Kidney (tissue), 22 donors: ENCODE measurements at places on chromosomes 11 and 22. TPM values are rescaled to one million over a fixed set of nuclear protein-coding genes. Genes with fewer than 3 reads are reported as not detected.

DNA sequence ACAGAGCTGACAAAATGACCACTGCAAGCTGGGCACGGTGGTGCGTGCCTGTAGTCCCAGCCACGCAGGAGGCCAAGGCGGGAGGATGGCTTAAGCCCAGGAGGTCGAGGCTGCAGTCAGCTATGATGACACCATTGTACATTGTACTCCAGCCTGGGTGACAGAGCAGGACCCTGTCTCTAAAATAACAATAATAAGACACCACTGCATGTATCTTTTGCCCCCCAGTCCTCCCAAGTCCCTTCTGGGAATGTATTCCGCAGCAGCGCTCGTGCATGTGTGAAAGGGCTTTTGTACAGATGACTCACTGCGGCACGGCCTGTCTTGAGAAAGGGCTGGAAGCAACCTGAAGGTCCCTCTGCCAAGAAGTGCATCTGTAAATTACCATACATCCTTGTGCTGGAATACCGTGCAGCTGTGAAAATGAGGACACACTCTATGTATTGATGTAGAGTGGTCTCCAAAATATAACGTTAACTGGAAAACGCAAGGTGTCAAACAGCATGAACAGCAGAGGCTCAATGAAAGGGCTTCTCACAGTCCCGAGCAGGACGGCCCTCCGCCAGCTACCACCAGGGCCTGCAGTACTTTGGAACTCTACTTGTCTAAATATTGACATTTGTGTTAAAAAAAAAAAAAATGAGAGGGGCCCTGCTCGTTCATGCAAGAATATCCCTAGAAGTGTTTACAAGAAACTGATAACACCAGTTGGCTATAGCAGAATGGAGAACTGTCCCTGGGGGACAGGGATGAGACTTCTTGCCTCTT is 9.0 kb upstream of the CDC42EP2 start:
- no peaks in the 10 kb centered on the region for H3K27me3 ChIP-seq
- H3K4me3 ChIP-seq: no peak overlapping the region
- H3K27ac ChIP-seq: no peak overlapping the region
- DNase-seq: no peak

The CST6 gene
- 5.9 TPM for total RNA-seq

- no peak overlapping the region for H3K4me3 ChIP-seq
- no peaks in the 10 kb centered on the region for H3K36me3 ChIP-seq
- no peaks in the 10 kb centered on the region for H3K27me3 ChIP-seq
- peak overlapping the region; percentile 34 for H3K27ac ChIP-seq
- H3K4me1 ChIP-seq: peaks cover 19% of the 10 kb centered on the region
Observed at GRCh38 chr22:30044369-30044768, 35.9 kb upstream of the HORMAD2 start.

DNA sequence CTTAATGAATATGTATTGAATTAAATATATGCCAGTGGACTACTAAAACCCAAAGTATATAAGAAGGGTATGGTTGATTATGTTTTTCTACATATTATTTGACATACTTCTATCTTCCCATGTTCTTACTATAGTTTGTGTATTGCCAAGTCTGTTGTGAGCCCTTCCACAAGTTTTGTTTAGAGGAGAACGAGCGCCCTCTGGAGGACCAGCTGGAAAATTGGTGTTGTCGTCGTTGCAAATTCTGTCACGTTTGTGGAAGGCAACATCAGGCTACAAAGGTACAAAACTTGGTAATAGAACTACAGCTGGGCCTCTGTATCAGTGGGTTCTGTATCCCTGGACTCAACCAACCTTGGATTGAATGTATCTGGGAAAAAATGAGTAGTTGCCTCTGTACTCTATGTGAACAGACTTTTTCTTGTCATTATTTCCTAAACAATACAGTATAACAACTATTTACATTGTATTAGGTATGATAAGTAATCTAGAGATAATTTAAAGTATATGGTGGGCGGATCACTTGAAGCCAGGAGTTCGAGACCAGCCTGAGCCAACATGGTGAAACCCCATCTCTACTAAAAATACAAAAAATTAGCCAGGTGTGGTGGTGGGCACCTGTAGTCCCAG is 38.7 kb upstream of the TTC36 start:
- H3K27me3 ChIP-seq: no peaks in the 10 kb centered on the region
- H3K36me3 ChIP-seq: peaks cover 41% of the 10 kb centered on the region
- no peak for DNase-seq
- H3K27ac ChIP-seq: no peak overlapping the region
- no peak overlapping the region for H3K4me3 ChIP-seq

DNA sequence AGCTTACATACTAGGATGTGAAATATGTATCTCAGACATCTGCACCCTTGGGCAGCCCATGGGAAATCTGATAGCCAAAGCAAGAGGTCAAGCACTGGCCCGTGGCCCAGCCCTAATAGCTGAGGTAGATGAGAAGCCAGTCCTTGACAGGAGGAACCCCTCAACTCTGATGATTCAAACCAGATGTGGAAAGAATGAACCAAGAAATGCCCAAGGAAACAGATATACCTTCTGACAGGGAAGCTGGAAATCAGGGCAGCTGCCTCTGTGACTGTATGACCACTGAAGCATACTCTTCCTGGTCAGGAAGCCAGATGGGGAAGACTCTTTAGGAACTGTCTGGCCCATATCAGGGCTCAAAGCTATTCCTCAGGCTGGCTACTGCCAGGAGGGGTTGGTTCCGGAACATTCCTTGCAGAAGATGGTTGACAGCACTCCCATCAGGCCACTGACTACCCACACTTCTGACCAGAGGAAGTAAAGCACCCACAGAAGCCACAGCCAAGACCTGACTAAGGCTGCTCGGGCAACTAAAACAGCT is 124.2 kb downstream of the SWAP70 start:
- DNase-seq: peak; percentile 10
- no peak overlapping the region for H3K27ac ChIP-seq
- no peaks in the 10 kb centered on the region for H3K27me3 ChIP-seq
- H3K4me3 ChIP-seq: no peak overlapping the region
- peaks cover 7% of the 10 kb centered on the region for H3K36me3 ChIP-seq

The PCNX3 gene
- total RNA-seq: 44.4 TPM

DNA sequence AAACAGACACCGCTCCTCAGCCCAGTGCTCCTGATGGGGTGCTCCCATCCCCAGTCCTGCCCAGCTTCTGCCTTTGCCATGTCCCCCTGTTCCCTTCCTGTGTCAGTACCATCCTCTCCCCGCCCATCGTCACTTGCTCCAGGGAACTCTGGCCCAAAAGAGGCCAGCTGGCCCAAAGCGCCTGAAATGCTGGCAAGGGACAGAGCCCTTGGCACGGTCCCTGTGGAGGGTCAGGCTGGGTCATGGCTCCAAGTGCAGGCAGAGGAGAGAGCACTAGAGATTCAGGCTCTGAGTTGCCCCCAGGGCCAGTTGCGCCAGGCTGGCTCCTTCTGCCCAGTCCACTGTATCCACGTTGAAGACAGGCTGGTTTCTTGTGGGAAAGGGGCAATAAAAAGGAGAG is 8.4 kb upstream of the HDHD5 start:
- H3K4me3 ChIP-seq: no peak overlapping the region
- no peaks in the 10 kb centered on the region for H3K4me1 ChIP-seq
- H3K27me3 ChIP-seq: no peaks in the 10 kb centered on the region
- H3K27ac ChIP-seq: no peak overlapping the region
- H3K36me3 ChIP-seq: no peaks in the 10 kb centered on the region

DNA sequence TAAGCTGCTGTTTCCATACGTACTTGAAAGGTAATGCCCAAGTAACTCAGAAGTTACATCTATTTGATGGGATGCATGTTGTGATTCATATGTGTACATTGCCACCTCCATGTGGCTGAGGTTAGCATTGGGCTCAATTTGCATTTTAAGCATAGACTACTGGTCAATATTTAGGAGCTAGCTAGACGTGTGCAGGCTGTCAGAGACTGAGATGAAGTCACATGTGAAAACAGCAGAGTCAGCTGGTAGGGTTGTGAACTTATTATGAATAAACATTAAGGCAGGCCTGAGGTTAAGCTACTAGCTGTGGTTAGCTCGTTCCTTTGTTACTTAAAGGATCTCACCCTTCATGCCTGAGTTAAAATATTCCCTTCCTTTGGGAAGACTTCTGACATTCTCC is 114.5 kb upstream of the MTNR1B start:
- DNase-seq: no peak
- no peaks in the 10 kb centered on the region for H3K4me1 ChIP-seq
- no peak overlapping the region for H3K27ac ChIP-seq

DNA sequence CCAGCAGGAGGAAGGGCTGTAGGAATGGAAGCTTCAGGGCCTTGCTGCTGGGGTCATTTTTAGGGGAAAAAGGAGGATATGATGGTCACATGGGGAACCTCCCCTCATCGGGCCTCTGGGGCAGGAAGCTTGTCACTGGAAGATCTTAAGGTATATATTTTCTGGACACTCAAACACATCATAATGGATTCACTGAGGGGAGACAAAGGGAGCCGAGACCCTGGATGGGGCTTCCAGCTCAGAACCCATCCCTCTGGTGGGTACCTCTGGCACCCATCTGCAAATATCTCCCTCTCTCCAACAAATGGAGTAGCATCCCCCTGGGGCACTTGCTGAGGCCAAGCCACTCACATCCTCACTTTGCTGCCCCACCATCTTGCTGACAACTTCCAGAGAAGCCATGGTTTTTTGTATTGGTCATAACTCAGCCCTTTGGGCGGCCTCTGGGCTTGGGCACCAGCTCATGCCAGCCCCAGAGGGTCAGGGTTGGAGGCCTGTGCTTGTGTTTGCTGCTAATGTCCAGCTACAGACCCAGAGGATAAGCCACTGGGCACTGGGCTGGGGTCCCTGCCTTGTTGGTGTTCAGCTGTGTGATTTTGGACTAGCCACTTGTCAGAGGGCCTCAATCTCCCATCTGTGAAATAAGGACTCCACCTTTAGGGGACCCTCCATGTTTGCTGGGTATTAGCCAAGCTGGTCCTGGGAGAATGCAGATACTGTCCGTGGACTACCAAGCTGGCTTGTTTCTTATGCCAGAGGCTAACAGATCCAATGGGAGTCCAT is 14.1 kb downstream of the IL10RA start:
- H3K4me1 ChIP-seq: no peaks in the 10 kb centered on the region
- no peak overlapping the region for H3K4me3 ChIP-seq
- no peak overlapping the region for H3K27ac ChIP-seq
- H3K36me3 ChIP-seq: no peaks in the 10 kb centered on the region

- DNase-seq: no peak
- H3K4me3 ChIP-seq: no peak overlapping the region
- no peaks in the 10 kb centered on the region for H3K36me3 ChIP-seq
- no peak overlapping the region for H3K27ac ChIP-seq
- H3K4me1 ChIP-seq: no peaks in the 10 kb centered on the region
Observed at GRCh38 chr11:33419924-33420323, 162.7 kb downstream of the HIPK3 start.

DNA sequence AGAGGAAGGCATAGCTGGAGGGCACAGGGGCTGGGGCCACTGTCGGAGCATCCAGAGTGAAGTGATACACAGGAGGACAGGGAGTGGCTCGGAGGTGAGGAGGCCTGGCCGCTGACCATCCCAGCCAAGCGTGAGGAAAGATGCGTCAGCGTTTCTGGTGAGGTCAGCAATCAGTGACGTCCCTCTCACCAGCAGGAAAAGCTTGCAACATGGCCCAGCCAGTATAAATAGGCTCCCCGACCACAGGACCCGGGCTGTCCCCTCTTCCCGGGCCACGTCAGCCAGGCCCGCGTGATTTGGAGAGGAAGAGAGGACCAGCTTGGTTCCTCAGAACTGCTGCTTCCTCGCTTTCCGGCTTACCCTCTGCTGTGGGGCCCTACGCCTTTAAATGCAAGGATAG is 4.2 kb upstream of the OSM start:
- H3K4me1 ChIP-seq: no peaks in the 10 kb centered on the region
- H3K4me3 ChIP-seq: no peak overlapping the region
- no peaks in the 10 kb centered on the region for H3K27me3 ChIP-seq

DNA sequence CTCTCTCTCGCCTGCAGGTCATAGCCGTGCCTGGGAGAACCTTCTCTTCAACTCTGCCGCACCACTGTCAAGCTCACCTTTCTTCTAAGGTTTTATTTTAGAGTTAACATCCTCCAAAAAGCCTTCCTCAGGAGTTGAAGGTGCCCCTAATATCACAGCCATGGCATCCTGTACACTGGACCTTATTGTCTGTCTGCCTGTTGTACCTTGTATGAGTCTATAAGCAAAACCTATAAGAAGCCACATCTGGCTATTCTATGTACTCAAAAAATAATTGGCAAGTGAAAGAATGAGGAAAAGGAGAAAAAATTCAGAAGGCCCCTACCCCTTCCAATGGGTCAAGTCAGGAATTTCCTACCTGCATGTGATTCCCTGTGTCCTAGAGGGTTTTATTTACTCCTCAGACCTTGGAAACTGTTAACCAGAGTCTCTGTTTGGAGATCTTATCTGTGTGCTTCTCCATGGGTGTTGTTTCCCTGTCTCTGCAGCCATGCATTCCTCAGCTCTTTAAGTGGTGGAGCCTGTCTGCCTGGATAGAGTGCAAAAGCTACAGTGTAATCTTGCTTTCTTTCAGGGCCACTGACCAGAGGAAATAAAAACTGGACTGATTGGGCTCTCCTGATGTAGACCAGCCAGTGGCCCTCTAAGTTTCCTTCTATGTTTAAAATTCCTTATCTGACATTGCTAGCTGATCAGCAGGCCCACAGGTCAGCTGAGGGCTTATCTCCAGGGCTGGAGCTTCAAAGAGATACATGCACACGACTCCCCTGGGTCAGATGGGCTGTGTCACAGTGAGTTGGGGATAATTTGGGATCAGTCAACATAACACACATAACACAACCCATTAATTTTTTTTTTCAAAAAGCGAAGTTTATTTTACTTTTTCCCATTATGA is 37.6 kb upstream of the TMEM135 start:
- H3K36me3 ChIP-seq: no peaks in the 10 kb centered on the region
- peak; percentile 23 for DNase-seq
- no peaks in the 10 kb centered on the region for H3K4me1 ChIP-seq
- no peaks in the 10 kb centered on the region for H3K27me3 ChIP-seq
- H3K4me3 ChIP-seq: no peak overlapping the region

- H3K27me3 ChIP-seq: no peaks in the 10 kb centered on the region
- H3K36me3 ChIP-seq: no peaks in the 10 kb centered on the region
- H3K27ac ChIP-seq: no peak overlapping the region
- no peak for DNase-seq
- H3K4me1 ChIP-seq: no peaks in the 10 kb centered on the region
Observed at GRCh38 chr11:12253843-12254281, 123.5 kb upstream of the PARVA start.

- H3K4me3 ChIP-seq: no peak overlapping the region
- H3K27me3 ChIP-seq: no peaks in the 10 kb centered on the region
- H3K27ac ChIP-seq: no peak overlapping the region
- H3K4me1 ChIP-seq: no peaks in the 10 kb centered on the region
- H3K36me3 ChIP-seq: no peaks in the 10 kb centered on the region
Observed at GRCh38 chr11:40376331-40376730, 1083.1 kb downstream of the LRRC4C start.

DNA sequence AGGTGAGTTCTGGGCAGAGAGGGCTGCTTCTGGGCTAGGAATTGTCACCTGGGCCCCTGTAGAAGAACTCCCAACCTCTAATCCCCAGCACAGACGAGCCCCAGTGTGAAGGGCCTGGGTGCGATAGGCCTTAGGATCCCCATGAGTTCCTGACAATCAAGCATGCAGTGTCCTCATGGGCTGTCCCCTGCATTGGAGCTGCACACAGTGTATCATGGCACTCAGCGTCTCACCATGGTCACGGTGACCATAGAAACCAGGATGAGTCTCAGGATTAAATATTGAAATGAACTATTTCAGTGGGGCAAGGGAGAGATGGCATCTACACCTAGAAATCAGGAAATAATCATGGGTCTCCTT is 292 bp downstream of the SCGB2A1 start:
- no peaks in the 10 kb centered on the region for H3K36me3 ChIP-seq
- no peak for DNase-seq
- peaks cover 9% of the 10 kb centered on the region for H3K4me1 ChIP-seq
- H3K4me3 ChIP-seq: no peak overlapping the region
- no peaks in the 10 kb centered on the region for H3K27me3 ChIP-seq

- DNase-seq: peak; percentile 76
- peak overlapping the region; percentile 11 for H3K4me3 ChIP-seq
- H3K27ac ChIP-seq: no peak overlapping the region
- H3K4me1 ChIP-seq: no peaks in the 10 kb centered on the region
- H3K36me3 ChIP-seq: no peaks in the 10 kb centered on the region
Observed at GRCh38 chr22:22463855-22464540, 44.5 kb downstream of the ZNF280B start.
